ENCODE measurements at places on chromosomes 2 and 18.

GRCh38 chr2:62383846-62384245, 122.1 kb downstream of the TMEM17 start:
- DNase-seq = no peak

GRCh38 chr2:167925758-167926157, 321.6 kb downstream of the STK39 start:
- DNase-seq = no peak

DNA sequence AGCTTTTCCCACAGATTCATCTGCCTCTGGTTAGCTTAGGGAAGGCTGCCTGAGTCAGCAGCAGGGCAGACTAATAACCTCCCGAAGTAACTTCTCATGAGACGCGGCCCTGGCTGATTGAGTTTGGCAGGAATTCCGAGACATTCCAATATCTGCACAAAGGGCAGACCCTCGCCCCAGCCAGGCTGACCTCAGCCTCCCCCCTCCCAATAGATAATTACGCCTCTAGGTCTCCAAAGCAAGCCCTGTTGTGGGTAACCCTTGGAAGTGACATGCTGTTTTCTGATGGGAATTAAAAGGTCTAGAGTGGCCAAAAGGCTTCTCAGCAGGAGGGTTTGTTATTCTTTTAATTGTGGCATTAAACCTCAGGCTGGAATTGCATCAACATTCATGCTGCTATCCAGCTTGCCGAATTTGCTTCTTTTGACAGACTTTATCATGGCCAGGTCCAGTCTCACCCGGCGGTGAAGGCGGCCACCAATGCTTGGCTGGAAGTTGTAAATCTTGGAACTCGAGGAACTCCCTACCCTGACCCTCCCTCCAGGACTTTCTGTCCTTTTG, 98.0 kb upstream of the SLC14A2 start:
- DNase-seq = no peak

GRCh38 chr2:73218298-73218697, 4.3 kb downstream of the SMYD5 start:
- no peak for DNase-seq

DNA sequence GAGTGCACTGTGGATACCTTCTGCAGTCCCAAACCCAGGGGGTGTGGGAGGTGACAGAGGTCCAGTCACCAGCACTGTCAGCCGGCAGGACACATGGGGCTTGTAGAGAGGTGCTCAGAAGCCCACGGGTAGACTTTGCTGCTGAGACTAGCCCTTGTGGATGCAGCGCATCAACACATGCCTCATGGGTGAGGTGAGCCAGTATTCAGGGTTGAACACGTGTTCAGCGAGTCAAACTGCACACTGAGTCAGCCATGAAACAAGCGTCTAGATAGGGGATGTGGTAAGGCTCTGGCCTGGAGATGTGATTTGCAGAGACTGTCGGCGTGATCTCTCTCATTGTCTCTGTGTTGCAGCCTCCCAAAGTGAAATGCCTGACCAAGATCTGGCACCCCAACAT, 35.8 kb upstream of the SCLY start:
- DNase-seq = no peak

- DNase-seq = no peak
Observed at GRCh38 chr2:74815941-74816340, 18.0 kb upstream of the HK2 start.

- DNase-seq = no peak
Observed at GRCh38 chr2:62794791-62795190, 89.3 kb downstream of the EHBP1 start.

GRCh38 chr2:227782804-227783203, 30.8 kb upstream of the CCL20 start:
- DNase-seq = no peak

GRCh38 chr2:9809448-9810088, 33.7 kb upstream of the TAF1B start:
- DNase-seq = no peak

GRCh38 chr2:38138419-38138818, 62.5 kb upstream of the CYP1B1 start:
- no peak for DNase-seq

DNA sequence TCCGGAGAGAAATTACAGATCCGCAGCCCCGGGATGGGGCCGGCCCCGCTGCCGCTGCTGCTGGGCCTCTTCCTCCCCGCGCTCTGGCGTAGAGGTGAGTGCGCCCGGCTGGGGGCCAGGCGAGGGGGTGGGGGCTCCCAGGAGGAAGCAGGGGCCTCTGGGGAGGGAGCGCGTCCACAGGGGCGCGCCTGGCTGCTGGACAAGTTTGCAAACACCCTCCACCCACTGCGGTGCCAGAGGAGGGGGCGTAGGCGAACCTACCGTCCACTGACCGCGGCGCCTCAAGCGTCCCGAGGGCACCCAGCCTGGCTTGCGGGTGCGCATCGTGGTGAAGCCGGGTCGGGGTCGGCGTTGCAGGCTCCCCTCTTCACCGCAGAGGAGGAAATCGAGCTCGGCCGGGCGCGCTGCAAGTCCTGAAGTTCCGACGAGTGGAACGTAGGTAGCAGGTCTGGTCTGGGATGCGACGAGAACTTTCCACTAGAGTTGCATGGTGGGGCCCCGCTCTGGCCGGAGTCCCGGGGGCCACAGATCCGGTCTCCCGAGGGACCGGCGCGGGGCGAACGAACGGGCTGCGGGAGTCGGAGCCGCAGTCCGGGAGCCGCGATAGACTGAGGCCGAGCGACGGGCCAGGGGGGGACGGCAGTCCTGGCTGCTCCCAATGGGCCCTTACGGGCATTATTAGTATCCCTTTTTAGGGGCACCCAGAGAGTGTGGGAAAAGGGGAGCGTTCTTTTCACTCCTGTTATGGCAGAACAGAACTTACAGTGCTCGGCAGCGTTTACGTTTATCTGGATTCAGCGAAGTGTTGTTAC, 502 bp downstream of the MERTK start:
- no peak for DNase-seq

GRCh38 chr2:75503048-75503607, 57.6 kb downstream of the EVA1A start:
- DNase-seq = no peak

- DNase-seq = no peak
Observed at GRCh38 chr2:151459358-151459757, 49.7 kb downstream of the RIF1 start.

GRCh38 chr2:168594778-168595177, 138.7 kb downstream of the CERS6 start:
- DNase-seq = no peak

GRCh38 chr2:174635015-174635593, 37.5 kb upstream of the WIPF1 start:
- DNase-seq = no peak

DNA sequence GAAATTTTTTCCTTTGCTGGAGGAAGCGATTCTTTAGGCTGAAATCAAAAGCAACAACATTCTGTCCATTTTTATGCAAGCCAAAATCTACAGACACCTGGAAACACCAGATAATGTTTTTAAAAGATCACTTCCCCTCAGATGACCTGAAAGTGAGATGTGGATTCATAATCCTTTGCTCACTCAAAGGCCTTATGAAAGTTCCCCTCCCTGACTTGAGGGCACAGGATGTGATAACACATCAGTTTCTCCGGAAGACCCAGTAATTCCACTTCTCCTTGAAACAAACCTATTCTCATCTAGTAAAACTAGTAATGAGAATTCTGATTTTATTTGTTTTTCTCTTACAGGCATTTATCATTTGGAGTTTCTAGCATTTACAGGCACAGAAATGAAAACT, 218.3 kb upstream of the RND3 start:
- DNase-seq = no peak

- DNase-seq = no peak
Observed at GRCh38 chr2:166805753-166806152, 82.5 kb upstream of the XIRP2 start.

DNA sequence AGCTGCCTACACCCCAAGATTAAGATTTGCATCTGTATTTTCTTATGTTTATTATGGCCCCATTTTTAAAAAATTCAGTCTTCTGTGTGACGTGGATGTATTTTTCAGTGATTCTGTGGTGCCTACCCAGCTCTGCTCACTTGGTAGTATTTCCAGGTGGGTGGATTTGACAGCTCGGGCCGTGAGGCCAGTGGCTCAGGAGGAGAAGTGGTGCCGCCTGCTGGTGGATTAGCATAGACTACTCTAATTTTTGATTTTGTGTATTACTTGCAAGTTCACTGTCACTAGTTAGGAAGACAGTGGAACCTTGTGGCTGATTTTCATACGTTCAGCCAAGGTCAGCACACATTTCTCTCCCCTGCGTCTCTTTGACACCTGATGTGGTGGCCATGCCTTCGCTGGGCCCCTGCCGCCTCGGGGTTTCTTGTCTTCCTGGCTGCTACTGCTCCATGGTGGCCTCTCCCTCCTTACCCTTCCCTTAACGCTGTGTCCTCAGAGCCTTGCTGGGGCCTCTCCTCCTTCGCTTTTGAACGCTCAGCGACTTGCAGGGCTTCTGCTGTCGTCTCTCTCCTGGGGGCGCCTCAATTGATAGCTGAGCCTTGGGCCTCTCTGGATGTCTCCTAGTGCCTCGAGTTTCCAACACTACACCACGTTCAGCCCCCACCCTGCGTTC, 89.4 kb downstream of the DGKD start:
- peak; percentile 66 for DNase-seq

DNA sequence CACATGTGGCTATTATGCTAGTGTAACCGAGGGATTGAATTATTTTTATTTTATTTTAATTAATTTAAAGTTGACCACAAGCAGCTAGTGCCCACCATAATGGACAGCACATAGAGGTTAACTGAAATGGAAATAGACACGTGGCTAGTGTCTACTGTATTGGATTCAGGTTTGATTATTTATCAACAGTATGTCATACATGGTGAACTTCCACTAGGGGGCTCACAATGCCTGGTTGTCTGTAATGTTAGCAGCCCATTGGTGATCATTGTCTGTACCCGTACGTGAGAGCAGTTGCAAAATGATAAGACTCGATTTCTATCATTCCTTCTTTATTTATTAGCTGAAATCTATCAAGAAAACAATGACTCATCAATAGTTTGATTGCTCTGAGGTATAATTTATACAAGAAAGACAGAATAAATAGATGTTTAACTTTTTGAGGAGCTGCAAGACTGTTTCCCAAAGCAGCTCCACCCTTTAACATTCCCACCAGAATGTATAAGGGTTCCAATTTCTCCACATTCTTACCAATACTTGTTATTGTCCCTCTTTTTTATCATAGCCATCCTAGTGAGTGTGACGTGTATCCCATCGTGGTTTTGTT, 76.5 kb downstream of the CYBRD1 start:
- DNase-seq = peak; percentile 4
